HCEC 1CT (cell line): ENCODE measurements at places on chromosomes 7 and 10.

DNA sequence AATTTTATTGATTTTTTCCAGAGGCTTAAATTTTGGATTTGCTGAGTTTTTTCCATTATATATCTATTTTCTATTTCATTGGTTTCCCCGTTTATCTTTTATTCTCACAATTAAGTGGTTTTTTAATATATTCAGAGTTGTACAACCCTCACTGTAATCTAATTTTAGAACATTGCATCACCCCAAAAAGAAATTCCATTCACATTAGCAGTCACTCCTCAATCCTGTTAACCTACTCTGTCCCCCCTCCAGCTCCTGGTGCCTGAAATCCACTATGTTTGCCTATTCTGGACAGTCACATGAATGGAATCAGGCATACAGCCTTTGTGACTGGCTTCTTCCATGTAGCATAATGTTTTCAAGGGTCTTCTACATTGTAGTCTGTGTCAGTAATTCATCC, 55.8 kb upstream of the ITGA8 start:
- DNase-seq: peak; percentile 90

DNA sequence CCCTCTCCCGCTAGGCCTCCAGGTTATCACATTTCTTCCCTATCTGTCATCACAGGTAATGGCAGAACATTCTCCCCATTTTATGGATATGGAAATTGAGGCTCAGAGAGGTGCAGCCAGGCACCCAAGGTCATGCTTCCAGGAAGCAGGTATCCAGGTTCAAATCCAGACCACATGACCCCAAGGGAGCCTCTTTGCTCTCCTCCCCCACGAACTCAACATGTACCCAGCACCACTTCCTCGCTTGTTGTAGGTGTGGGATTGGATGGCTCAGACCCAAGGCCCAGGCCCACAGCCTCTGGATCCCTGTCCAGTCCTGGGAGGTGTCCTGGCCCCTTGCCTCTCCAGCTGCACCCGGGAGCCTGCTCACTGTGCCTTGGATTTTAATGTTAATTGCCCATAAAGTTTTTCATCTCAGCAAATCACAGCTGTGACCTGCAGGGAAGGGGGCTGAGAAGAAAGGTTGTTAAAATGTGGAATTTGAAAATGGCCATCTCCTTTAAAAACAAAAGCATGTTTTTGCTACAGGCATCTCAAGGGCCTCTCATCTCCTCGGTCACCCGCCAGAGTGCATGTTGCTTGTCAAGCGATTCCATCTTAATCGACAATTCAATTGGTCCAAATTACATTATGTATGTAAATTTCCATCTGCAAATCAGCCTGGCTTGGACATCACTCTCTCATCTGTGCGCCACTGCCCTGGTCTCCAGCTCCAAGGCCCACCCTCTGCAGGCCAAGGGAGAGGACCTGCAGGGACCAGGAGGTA, 205.4 kb upstream of the ZMIZ1 start:
- no peak for DNase-seq

DNA sequence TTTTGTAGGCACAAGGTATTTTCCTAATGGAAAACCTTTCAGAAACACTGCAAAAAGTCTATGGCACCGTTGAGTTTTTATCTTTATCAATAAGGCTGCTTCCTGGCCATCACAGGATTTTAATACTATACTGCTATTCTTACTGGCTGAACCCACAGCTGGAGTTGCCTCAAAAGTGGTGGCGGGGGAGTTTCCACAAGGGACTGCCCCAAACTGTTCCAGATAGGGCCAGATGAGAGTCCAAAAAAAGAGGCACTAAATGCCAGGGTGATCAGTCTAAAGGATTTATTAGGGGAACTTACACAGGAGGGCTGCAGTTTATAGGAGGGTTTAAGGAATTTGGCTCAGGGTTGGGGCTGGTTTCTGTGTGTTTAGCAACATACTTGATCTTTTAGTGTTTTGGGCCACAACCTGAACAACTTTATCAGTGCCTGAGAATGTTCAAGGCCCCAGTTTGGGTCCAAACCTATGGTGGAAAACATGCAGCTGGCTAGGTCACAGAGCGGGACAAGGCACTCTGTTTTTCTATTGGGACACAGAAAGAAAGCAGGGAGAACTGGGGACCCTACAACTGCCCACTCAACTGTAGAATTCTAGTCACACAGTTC, 41.4 kb downstream of the STAM start:
- DNase-seq: no peak

DNA sequence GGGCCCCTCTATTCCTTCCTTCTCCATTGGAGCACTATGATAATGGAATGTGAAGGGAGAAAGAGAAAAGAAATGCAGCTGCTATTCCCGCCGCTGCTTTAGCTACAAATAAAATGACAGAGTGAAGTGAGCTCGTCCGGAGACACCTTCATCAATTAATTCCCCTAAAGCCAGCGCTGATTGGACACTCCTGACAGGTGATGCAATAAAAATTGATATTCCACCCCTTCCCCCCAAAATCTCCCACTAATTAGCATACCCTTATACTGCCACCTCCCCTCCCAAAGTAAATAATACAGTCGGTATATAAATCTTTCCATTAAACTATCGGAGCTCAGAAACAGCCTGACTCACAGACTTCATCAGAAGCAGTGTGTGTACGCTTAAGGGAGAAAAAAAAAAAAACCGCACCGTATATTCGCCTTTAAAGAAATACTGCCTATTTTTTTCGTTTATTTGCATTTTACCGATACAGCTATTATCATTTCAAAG, 7.3 kb downstream of the SKIDA1 start:
- peak; percentile 31 for DNase-seq

- no peak for DNase-seq
These were observed 166.0 kb downstream of the RNF216 start for GRCh38 chr7:5615190-5616070.

- DNase-seq: no peak
These were observed 269.9 kb downstream of the BAMBI start for GRCh38 chr10:28947171-28947570.

GRCh38 chr7:87598234-87599009, 2.3 kb downstream of the ABCB1 start:
- DNase-seq: no peak

- no peak for DNase-seq
These were observed 221.2 kb downstream of the SLC25A13 start for GRCh38 chr7:96100737-96101136.

- DNase-seq: no peak
These were observed 148.4 kb downstream of the TMEM26 start for GRCh38 chr10:61304746-61305145.

- peak; percentile 18 for DNase-seq
These were observed 733 bp upstream of the ARL5B start for GRCh38 chr10:18658271-18659124.

DNA sequence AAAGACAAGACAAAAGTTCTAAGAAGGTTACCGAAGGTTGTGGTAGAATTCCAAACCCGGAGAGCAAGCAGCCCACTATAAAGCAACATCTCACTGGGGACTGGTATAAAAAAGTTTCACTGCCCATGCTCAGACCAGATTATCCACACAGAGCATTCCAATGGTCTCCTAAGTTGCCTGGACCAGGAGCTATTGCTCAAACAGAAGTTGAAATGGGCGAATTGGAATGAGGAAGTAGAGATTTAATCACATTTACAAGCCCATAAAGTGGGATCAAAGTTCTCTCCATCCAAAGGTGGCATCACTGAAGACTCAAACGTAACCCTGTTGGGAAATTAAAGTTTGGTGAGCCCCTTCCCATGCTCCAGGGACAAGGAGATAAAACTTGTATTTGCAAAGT, 19.8 kb downstream of the OR2F1 start:
- peak; percentile 9 for DNase-seq

DNA sequence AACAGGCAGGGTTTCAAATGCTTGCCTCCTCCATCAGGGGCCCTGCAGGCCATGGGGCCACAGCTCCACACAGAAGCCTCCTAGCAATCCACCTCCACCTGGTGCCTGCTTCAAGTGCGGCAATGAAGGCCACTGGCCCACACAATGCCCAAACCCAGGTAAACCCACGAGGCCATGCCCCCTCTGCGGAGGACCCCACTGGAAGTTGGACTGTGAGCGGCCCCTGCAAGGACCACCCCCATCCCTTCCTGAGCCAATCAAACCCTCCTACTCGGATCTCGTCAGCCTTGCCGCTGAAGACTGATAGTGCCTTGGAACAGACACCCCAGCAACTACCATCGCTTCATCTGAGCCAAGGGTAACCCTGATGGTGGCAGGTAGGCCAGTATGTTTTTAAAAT, 63.1 kb downstream of the LRRC17 start:
- no peak for DNase-seq

DNA sequence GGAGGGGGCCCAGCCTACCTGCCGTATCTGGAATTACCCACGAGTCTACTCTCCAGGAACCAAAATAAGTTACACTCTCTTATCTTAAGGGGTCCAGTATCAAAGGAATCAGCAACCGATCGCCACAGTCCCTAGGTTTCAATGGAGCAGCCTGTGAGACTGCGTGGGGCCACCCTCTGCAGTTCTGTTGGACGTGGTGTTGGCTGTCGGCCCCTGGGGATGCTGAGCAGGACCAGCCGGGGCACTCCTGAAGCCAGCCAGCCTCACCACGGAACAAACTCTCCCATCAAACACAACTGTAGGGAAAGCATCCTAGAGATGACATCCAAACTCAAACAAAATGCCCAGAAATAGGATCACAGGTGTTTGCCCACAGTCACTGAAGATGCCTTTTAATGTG, 25.5 kb upstream of the ABLIM1 start:
- no peak for DNase-seq

- DNase-seq: peak; percentile 86
These were observed 66.3 kb upstream of the SLC25A13 start for GRCh38 chr7:96388166-96388565.

GRCh38 chr7:30681331-30681797, 892 bp downstream of the CRHR2 start:
- DNase-seq: no peak

- DNase-seq: no peak
These were observed 913.8 kb downstream of the KCNMA1 start for GRCh38 chr10:76723844-76724243.

DNA sequence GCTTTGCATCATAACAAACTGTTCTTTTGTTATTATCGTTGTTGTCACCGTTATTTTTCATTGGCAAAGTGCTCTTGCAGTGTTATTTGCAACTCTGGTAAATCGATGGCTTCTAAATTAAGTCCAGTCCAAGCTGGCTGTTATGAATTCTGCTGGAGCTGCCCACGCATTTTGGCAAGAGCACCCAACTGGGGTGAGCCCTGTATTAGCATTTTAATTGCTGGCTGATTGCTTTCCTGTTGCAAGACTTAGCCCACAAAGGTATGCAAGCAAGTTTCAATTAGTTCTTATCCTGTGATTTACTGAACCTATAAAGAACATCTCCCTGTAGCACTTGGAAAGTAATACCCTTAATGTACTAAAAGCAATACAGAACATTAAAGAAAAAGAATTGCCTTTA, 226.8 kb downstream of the ACTR3B start:
- DNase-seq: no peak

GRCh38 chr10:105063796-105064195, 422.7 kb downstream of the SORCS3 start:
- no peak for DNase-seq
